ENCODE measurements at places on chromosomes 16 and 17.
A peak's percentile ranks its signal among the peaks of the same experiment; 100 is the strongest.

GRCh38 chr16:89565506-89566372 is 5.3 kb downstream of the RPL13 start:
- peak; percentile 48 for DNase-seq

GRCh38 chr17:11506635-11507034 is 91.6 kb upstream of the DNAH9 start:
- DNase-seq, result no peak

DNA sequence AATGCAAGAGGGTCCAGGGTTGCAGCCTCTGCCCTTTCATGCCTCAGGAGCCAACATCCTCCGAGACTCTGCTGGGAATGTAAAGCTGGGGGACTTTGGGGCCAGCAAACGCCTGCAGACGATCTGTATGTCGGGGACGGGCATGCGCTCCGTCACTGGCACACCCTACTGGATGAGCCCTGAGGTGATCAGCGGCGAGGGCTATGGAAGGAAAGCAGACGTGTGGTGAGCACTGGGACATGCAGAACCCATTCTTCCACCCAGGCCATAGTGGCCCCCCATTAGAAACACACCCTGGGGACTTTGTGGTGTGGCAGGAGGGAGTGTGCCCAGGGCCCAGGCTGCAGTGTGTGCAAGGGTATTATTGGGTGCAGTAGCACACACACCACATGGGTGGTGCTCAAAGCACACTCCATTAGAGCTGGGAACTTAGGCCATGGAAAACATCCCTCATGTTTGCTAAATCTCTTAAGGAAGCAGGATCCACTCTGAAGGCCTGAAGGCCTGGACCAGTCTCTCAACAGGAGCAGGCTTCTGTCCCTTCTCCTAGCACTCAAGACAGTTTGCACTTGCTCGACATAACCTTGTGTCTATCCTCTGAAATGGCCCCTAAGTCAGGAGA is 7.6 kb downstream of the LIMD2 start:
- no peak for DNase-seq

DNA sequence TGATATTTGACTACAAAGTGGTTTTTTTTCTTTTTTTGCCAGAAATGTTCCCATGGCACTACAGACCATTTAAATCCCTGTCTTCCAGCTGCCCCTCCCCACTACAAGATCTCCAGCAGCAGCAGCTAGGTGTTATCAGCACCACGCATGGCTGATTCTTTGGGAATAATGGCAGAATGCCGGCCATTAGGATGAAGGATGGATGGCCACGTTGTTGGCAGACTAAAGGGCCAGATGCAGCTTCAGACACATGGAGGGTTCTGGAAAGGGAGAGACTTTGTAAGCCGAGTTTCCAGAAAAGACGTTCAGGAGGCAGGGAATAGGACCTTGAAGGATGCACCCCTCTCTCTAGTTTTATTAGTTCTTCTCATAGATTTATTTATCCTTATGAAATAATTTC is 10.3 kb upstream of the MED9 start:
- no peak for DNase-seq

GRCh38 chr16:159136-159849 is 6.5 kb upstream of the HBM start:
- no peak for DNase-seq

DNA sequence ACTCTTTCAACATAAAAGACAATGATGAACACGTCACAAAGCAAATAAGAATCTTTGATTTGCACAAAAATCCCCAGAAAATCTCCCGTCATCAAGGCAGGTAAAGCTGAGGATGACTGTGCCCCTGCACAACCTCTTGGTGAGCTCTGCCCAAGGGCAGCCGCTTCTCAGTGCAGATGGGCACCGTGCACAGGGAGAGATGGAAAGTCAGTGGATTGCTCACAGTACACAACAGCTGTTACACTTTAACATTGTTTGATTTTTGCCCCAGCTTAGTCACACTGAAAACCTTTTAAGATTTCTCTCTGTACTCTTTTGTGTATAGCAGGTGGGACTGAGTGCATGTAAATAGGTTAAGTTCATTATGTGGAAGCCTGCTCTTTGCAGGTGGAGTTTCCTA is 104.2 kb downstream of the CDK5R1 start:
- DNase-seq, result no peak

- DNase-seq, result no peak
Measured at GRCh38 chr17:83118071-83118841, 38.8 kb downstream of the METRNL start.

Measured in activated CD4-positive, alpha-beta T cell treated with anti-CD3 and anti-CD28 coated beads, Interleukin-2, amount 10 ng/mL, durations not matched to agents 7 days and 5 days (primary cell).